Caudate nucleus (tissue), 63 donors: ENCODE measurements at places on chromosomes 1 and 21.

DNA sequence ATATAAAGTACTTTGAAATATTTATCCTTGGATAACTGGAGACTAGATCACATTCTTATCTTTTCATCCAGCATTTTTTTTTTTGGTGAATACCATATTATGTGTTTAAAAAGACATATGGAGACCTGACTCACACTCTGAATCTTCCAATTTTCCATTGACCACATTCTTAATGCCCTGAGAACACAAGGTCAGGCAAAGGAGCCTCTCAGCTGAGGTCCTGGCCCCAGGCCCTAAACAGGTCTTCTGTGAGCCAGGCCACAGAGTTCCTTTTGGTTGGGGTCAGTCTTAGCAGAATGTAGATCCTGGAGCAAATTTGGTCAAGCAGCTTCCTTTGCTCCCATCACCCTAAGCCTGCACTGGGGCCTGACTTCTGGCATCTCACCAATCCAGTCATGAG lies 390.1 kb upstream of the ST6GALNAC5 start:
- DNase-seq: no peak

- no peak for DNase-seq
These were observed 3.7 kb upstream of the IBA57 start for GRCh38 chr1:228161866-228162265.

- no peak for DNase-seq
These were observed 157.0 kb upstream of the COA6 start for GRCh38 chr1:234216116-234216703.

- no peak for DNase-seq
These were observed 53.5 kb upstream of the PRDM2 start for GRCh38 chr1:13646521-13646920.

- DNase-seq: no peak
These were observed 3.5 kb downstream of the ROR1 start for GRCh38 chr1:63777286-63777685.

DNA sequence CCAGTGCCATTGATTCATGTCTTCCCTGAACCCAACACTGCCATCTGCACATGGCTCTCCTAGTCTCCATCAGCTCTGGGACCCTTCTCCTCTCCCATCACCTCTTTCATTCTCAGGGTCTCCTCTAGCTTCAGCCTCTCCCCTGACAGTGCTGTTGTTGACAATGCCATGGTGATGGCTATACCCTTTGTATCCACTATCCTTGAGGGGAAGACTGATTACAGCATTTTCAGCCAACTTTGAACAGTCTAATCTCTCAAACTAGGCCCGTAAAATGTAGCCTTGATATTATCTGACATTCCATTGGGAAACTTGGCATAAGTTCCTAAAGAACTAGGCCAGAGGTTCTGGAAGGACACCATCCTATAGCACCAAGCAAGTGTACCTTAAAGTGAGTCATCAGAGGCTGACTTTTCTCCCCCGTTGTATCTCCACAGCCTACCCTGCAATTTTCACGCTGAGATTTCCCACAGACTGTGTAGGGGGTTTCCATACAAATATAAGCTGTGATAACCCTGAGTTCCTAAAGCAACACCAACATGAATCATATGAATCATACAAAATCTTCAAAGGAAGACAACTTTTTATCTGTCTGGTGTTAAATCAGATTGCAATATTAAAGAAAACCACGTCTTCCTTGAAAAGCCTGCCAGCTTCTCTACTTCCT lies 5.8 kb downstream of the HAO2 start:
- DNase-seq: no peak

- no peak for DNase-seq
These were observed 4.3 kb downstream of the INKA2 start for GRCh38 chr1:111734856-111735255.

DNA sequence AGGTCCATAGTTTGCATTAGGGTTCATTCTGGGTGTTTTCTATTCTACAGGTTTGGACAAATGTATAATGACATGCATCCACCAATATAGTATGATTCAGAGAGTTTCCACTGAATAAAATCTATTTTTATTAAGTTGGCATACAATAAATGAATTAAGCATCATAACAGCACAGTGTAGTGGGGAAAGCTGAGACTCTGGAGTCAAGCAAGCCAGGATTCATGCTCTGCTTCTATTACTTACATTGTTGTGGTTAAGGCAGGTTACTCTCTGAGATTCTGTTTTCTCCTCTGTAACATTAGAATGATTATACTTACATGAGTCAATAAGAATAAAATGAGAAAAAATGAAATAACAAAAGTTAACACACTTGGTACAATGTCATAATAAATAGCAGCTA lies 131.3 kb downstream of the SLC30A10 start:
- DNase-seq: no peak
